ENCODE measurements at places on chromosomes 13 and 19.

DNA sequence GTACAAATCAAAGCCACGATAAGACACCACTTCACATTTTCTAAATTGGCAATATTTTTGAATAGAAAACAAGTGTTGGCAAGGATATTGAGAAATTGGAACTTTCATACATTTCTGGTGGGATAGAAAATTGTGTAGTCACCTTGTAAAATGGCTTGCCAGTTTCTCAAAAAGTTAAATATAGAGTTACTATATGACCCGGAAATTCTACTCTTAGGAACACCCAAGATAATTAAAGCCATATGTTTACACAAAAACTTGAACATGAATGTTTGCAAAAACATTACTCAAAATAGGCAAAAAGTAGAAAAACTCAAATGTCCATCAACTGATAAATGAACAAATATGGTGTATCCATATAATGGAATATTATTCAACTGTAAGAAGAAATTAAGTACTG lies 552.5 kb downstream of the TBC1D4 start:
- no peak for DNase-seq

- DNase-seq = no peak
Observed at GRCh38 chr13:92547266-92547665, 679.3 kb upstream of the GPC6 start.

DNA sequence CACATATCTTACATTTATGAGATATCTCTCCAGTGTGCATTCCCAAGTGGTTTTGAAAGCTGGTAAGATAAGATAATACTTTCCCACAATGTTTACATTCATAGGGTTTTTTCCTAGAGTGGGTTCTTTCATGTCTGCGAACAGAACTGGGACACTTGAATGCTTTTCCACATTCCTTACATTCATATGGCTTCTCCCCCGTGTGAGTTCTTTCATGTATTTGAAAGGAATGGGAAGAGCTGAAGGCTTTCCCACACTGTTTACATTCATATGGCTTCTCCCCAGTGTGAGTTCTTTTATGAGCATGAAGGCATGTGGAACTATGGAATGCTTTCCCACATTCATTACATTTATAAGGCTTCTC lies 19.7 kb downstream of the ZNF433 start:
- DNase-seq = no peak

- DNase-seq = no peak
Observed at GRCh38 chr19:31438401-31439269, 89.4 kb upstream of the TSHZ3 start.

DNA sequence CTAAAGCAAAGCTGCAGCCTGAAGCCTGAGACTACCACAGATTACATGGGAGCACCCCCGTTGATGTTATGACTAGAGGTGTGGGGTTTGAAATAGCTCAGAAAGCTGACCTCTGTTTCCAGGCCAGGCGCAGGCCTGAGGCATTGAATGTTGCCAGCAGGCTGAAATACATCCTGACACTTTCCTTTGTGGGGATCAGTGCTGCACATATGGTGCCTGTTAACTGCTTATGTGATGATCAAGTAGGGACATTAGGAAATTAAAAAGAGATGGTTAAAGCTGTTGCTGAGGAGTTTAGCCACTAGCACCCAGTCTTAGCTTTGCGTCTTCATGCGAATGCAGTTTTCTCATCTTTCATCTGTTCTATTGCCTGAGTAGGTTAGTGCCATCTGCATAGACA lies 83.2 kb downstream of the CCNA1 start:
- no peak for DNase-seq

All from NCI-H1417 treated with DMSO at 0.1 percent for 48 hours (cell line).